ENCODE measurements at places on chromosomes 4 and X. TPM values are rescaled to one million over a fixed set of nuclear protein-coding genes. Genes with fewer than 3 reads are reported as not detected.

Gene MCF2
- not detected for polyA plus RNA-seq

Gene DUX4
- polyA plus RNA-seq = not detected

Gene SERTM2
- not detected for polyA plus RNA-seq

Gene TMEM31
- not detected for polyA plus RNA-seq

Gene ABCD1
- 29.9 TPM for polyA plus RNA-seq

Gene FHL1
- polyA plus RNA-seq = 23.9 TPM

Gene KIT
- polyA plus RNA-seq = 2.0 TPM

Gene MAGEE2
- not detected for polyA plus RNA-seq

Gene PAGE2
- not detected for polyA plus RNA-seq

Gene TBX22
- not detected for polyA plus RNA-seq

Gene GPR82
- polyA plus RNA-seq = 0.06 TPM

Gene CSAG1
- polyA plus RNA-seq = not detected

Gene HMX1
- polyA plus RNA-seq = not detected

Gene MAGEA2
- not detected for polyA plus RNA-seq

Gene ESX1
- not detected for polyA plus RNA-seq

Gene CTAG1B
- polyA plus RNA-seq = not detected

Data from adipose tissue (tissue), 3 donors.